ENCODE measurements at places on chromosomes 3 and 15.

- no peak for DNase-seq
These were observed 62.7 kb downstream of the SCN5A start for GRCh38 chr3:38586546-38587520.

GRCh38 chr15:68258692-68259091 is 18.9 kb upstream of the FEM1B start:
- no peak for DNase-seq

GRCh38 chr15:86001200-86001599 is 78.5 kb upstream of the AGBL1 start:
- DNase-seq: no peak

GRCh38 chr3:44870375-44871061 is 3.9 kb upstream of the TGM4 start:
- DNase-seq: no peak

GRCh38 chr3:177828208-177828565 is 630.9 kb upstream of the TBL1XR1 start:
- DNase-seq: no peak

DNA sequence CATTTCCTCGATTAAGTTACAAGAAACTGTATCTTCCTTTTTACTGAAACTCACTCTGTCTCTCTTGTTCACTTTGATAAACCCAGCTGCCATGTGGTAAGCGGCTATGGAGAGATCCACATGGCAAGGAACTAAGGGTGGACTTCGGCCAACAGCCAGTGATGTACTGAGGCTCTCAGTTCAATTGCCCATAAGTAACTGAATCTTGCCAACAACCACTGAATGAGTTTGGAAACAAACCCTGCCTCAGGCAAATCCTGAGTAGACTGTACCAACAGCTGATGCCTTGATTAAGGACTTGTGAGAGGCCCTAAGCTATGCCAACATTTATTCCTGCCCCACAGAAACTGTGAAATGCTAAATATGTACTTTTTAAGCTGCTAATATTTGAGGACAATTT is 433.5 kb downstream of the PLOD2 start:
- DNase-seq: no peak

DNA sequence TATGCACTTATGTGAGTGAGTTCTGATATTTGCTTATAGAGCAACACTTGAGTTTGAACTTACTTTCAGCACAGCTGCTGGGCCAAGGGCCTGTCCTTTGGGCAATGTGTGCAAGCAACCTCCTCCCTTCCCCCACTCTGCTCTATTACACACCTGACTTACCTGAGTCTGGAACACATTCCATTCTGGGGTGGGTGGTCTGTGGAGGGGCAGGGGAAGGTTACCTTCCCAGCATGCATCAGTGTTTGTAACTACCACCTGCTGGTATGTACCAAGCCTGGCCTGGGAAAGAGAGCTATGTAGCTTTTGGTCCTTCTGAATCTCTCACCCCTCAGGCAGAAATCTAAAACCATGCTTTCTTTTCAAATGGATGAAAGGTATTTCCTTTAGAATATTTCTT is 103.0 kb downstream of the ISL2 start:
- DNase-seq: no peak

GRCh38 chr3:5010706-5011554 is 31.7 kb downstream of the BHLHE40 start:
- DNase-seq: no peak

DNA sequence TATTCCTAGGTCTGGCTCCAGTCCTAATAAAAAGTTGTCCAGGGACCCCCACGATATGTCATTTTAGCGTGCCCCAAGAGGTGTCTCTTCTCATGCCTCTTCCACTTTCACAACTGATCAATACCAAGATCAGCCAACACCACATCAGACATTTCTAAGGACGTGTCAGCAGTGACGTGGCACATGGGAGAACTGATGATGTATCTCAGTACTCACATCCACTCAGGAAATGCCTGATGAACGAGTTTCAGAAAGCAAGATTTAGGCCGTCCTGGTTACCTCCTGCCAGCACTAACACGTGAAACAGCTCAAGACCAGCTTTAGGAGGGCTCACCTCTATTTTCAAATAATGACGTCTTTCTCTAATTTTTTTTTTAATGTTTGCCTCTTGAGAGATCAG is 19.6 kb downstream of the VGLL4 start:
- no peak for DNase-seq

DNA sequence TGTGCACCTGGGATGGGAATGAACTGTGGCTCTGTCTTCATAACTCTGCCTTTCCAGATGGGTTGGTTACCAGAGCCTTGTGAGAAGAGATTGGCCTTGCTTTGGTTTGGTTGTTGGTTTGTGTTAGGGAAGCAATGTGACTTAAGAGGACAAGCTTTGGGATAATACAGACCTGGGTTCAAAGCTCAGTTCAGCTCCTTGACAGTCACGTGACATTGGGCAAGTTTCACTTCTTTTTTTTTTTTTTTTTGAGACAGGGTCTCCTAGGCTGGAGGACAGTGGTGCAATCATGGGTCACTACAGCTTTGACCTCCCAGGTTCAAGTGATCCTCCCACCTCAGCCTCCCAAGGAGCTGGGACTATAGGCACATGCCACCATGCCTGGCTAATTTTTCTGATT is 42.7 kb downstream of the CORO2B start:
- DNase-seq: no peak

Measured in amniotic stem cell (primary cell).